ENCODE measurements at places on chromosomes 1 and 21. TPM values are rescaled to one million over a fixed set of nuclear protein-coding genes. Genes with fewer than 3 reads are reported as not detected.
A peak's percentile ranks its signal among the peaks of the same experiment; 100 is the strongest.

Gene CELA3A
- total RNA-seq: not detected

GRCh38 chr1:147466543-147466942 lies 74.8 kb upstream of the BCL9 start:
- DNase-seq: no peak

GRCh38 chr1:75430526-75430925 lies 180.4 kb downstream of the SLC44A5 start:
- DNase-seq: no peak

Gene USH2A
- total RNA-seq: not detected

- DNase-seq: no peak
Measured at GRCh38 chr1:38085666-38086330, 39.2 kb upstream of the POU3F1 start.

Gene WNT2B
- total RNA-seq: 11.1 TPM

- no peak for DNase-seq
Measured at GRCh38 chr1:18629659-18630510, 761 bp upstream of the PAX7 start.

Gene TMOD4
- not detected for total RNA-seq

- no peak for DNase-seq
Measured at GRCh38 chr1:110118636-110119396, 6.6 kb downstream of the UBL4B start.

GRCh38 chr1:114428083-114428754 lies 82.8 kb downstream of the TRIM33 start:
- DNase-seq: no peak

DNA sequence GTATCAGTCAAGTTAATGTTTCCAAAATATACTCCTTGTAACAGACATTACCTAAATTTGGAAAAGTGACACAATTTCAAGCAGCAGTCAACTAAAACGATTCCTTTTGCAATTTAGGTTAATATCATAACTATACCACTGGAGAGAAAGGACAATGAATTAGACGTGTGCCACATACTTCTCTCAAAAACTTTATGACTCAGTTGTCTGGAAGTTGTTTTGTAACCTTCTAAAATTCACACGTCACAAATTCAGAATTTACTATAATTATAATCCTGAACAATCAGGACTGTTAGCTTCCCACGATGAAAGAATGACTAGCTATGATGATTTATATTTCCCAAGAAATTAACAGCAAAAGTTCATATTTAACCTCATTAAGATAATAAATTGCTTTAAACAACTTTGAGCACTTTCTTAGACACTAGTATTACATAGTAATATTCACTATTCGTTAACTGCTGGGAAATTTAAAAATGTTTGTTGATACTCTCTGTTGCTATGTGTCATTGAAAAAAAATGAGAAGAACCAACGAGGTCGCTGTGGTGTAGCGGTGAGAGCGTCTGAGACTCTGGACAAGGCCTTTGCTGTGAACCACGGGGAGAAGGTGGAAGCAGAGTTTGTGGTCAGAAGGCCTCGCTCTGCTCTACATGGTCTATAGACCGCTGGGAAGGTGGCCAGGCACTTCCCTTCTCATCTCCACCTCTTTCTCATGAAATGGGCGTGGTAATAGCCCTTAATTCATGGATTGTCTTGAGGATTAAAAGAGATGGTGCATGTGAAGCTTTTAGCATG lies 27.9 kb upstream of the BATF3 start:
- DNase-seq: no peak

GRCh38 chr1:171800342-171800741 lies 18.9 kb downstream of the METTL13 start:
- DNase-seq: no peak

DNA sequence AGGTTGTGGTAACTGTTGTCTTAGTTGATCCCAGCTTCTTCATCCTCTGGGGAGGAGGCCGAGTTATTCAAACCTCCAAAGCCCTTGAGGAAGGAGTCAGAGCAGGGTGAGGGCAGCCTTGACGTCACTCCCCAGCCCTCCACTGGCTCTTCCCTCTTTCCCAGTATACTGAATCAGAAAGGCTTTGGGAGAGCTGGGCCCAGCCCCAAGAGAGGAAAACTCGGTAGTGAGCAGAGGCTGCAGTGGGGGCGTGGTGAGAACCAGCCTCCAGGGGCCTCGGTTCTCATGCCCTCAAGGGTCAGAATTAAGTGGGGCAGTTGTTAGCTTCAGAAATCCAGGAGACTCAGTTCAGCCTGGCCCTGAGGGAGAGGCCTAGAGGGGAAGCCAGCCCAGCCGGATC lies 1.8 kb upstream of the GJA4 start:
- DNase-seq: peak; percentile 41
